ENCODE measurements at places on chromosomes 6 and 20.

DNA sequence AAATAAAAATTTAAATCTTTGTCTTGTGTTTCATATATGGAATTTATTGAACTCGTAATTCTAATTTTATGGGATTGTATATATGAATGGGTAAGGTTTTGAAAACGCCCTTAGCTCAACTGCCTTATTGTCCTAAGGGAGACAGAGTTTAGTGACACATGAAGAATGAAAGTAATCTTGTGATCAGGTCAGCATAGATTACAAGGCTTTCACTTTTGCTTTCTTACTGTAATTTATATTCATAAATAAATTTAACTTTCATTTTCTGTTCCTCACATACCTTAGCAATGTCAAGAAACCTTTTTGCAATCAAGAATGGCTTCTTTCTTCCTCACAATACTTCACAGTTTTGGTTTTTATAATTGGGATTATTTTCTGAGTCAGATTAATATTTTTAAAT, 14.4 kb downstream of the KPNA5 start:
- DNase-seq, result no peak

- DNase-seq, result no peak
Observed at GRCh38 chr6:125279961-125280360, 21.8 kb downstream of the HDDC2 start.

- no peak for DNase-seq
Observed at GRCh38 chr6:25835442-25836283, 3.8 kb upstream of the SLC17A1 start.

- DNase-seq, result peak; percentile 21
Observed at GRCh38 chr6:2765896-2766766, 938 bp downstream of the WRNIP1 start.

DNA sequence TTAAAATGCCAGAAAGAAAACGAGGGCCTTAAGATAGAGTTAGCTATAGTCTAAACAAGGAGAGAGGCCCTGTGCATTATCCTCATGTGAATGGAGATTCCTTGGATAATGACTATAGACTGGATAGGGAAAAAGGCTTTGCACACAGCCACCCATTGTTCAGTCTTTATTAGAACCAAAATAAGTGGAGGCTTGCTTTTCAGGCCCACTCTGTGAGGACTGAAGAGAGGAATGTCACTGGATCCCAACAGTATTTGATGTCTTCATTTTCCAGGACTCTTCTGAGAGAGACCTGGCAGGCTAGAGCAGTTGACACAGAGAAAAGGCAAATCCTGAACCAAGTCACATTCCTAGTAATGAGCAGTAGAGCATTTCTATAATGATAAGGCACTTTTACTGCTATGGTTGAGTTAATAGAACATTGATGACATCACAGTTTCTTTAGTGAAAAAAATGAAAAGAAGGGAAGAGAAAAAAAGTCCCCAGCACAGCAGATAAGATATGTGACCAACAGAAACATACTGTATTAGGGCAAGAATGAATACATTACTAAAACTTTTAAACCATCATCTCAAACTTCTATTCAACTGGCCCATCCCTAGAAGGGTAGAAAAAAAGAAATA, 315.1 kb downstream of the EPHA7 start:
- no peak for DNase-seq

- no peak for DNase-seq
Observed at GRCh38 chr20:19779634-19780033, 21.6 kb downstream of the RIN2 start.

GRCh38 chr6:43559328-43559727, 16.5 kb downstream of the XPO5 start:
- no peak for DNase-seq

GRCh38 chr6:27478141-27478705, 5.3 kb upstream of the ZNF184 start:
- peak; percentile 45 for DNase-seq

- no peak for DNase-seq
Observed at GRCh38 chr20:41229259-41229658, 88.3 kb downstream of the ZHX3 start.

GRCh38 chr6:166466178-166467122, 83.7 kb upstream of the MPC1 start:
- DNase-seq, result peak; percentile 98

DNA sequence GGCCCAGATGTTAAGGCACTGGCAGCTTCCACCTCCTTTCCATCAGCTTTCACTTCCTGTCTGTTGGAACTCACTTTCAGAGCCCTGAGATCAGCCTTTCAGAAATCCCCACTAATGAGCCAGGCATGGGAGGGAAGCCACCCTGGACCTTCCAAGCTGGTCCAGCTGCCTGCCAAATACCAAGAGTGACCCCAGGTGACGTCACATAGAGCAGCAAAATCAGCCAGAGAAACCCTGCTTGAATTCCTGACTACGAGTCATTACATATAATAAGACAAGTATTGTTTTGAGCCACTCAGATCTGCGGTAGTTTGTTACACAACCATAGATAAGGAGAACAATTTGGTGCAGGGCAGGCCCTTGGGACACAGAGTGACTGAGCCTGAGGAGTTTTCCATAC, 556.0 kb upstream of the JAG1 start:
- DNase-seq, result peak; percentile 99

DNA sequence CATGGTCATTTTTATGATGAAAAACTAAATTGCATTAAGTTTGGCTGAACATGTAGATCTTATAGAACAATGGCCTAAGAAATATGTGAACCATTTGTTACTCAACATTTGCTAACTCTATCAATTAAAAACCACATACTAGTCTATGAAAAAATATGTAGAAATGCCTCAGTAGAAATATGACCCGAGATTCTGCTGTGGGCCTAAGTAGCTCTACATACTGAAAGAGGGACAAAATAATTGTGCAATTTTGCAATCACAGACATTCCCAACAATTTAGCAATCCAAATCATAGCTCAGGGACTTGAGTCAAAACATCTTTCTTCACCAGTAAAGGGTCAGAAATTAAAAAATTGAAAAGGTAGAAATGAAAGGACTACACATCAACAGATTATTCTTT, 619.0 kb downstream of the FRK start:
- DNase-seq, result no peak

DNA sequence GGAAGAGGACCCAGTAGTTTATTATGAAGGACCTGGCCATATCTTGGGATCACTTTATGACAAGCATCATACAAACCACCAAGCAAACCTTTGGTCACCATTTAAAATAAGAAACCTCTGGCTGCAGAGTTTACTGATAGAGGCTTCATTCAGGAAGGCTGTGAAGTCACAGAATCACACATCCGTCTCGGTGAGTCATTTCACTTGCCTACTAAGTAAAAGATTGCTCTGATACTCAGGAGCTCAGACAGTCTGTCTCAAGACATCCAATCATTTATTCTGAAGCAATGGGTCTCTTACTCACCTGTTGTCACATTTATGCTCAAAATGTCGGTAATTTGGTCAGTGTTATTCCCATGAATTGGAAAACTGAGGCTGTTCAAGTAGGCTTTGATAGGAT, 33.7 kb downstream of the ADGRF5 start:
- no peak for DNase-seq

DNA sequence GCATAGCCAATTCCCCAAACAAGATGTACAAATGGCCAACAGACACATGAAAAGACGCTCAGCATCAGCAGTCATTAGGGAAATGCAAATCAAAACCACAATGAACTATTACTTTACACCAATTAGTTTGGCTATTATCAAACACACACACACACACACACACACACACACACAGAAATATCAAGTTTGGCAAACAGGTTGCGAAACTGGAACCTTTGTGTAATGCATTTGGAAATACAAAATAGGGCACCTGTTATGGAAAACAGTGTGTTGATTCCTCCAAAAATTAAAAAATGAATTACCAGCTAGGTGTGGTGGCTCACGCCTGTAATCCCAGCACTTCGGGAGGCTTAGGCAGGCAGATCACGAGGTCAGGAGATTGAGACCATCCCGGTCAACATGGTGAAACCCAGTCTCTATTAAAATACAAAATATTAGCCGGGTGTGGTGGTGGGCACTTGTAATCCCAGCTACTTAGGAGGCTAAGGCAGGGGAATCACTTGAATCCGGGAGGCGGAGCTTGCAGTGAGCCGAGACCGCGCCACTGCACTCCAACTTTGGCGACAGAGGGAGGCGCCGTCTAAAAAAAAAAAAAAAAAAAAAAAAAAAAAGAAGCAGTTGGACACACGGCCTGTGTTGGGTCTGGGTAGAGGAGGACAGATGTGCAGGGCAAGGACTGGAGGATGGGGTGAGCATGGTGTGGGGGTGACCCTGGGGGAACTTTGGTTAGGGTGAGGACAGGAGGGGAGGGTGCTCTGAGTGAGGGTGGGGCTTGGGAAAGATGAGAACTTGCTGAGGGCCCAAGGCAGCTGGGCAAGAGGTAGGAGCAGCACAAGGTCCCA, 23.8 kb downstream of the HLA-F start:
- no peak for DNase-seq

- DNase-seq, result peak; percentile 66
Observed at GRCh38 chr6:129667034-129667433, 42.9 kb downstream of the ARHGAP18 start.

GRCh38 chr6:140070846-140071473, 696.5 kb upstream of the CITED2 start:
- DNase-seq, result peak; percentile 97

DNA sequence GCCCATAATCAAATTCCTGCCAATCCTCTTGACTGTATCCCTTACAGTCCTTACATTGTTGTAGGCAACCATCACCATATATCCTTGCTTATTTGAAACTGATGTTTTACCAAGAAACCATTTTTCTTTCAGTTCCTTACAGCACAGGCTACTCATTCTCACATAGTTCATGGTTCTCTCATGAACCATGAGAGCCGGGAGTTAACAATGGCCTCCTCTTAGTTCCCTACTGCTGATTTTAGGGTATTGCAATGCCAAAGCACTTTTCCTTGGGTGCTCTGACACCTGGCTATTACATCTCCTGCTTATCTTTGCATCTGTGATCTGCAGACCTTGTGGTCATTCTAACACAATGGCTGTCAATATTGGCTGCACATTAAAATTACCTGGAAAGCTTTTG, 133.4 kb downstream of the MYB start:
- DNase-seq, result no peak

- DNase-seq, result peak; percentile 20
Observed at GRCh38 chr6:144582939-144583613, 297.9 kb downstream of the UTRN start.
